ENCODE measurements at places on chromosomes 12 and 14. TPM values are rescaled to one million over a fixed set of nuclear protein-coding genes. Genes with fewer than 3 reads are reported as not detected.

DNA sequence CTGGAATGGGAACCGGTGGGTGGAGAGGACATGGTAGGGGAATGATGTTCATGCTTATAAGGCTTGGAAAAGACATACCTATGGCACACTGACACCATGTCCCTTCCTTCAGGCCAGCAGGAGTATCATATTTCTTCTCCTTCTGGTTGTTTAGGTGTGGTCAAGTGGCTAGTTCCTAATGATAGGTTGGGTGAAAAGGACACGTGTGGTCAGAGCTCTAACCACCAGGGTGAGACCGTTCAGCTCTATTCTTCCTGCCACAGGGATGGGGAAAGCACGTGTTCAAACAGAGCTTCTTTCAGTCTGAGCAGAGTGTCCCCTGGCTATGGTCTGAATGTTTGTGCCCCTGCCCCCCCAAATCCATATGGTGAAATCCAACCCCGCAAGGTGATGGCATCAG is 209.1 kb downstream of the PAX9 start:
- DNase-seq, result no peak

DNA sequence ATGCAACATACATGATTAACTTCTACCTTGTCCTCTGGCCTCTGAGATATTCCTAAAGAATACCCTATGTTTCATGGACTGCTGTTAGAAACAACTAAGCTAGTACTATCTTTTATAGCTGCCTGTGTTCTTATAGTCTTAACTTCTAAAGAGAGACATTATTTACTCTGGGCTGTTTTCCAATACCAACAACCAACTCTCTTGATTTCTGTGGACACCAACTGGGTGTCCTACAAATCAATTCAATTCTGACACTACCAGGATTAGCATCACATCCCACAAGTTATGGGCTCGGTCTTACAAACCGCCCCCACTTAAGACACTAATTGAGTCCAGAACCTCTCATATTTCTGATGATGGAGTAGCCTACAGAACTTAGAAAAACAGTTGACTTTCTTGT is 8.3 kb downstream of the XPOT start:
- no peak for DNase-seq

DNA sequence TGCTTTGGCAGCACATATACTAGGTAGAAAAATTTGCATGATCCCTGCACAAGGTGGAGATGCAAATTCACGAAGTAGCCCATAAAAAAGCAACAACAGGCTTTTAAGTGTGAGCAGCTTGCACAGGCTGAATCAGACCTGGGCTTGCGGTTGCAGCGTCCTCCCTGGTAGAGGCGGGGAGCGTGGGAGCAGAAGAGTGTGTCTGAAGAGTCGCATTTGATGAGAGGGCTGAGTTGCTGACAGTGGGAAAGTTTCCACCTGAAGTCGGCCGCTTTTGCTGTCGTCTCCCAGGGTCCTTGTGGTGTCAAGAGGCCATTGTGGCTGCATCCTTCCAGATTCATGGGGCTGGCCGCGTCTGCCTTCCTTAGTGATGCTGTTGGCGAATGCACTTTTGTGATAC is 6.2 kb downstream of the AACS start:
- no peak for DNase-seq

- DNase-seq, result peak; percentile 76
These were observed 176.7 kb upstream of the SEL1L start for GRCh38 chr14:81710232-81710845.

- DNase-seq, result no peak
These were observed 454.3 kb upstream of the LMO3 start for GRCh38 chr12:17060260-17060659.

DNA sequence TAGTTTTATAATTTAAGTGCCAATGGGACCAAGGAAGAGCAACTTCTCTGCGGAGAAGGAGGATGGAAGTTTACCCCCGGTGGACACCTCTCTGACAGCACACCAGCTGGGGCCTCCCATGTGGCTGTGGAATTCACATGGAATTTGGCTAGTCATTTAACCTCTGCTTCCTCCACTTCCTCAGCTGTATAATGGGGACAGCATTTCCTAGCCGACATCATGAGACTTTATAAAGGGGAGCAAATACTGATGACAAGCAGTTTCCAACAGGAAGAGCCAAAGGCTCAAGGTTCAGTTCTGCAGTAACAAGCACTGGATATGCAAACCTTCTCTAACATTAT is 7.5 kb downstream of the DUSP6 start:
- DNase-seq, result no peak

DNA sequence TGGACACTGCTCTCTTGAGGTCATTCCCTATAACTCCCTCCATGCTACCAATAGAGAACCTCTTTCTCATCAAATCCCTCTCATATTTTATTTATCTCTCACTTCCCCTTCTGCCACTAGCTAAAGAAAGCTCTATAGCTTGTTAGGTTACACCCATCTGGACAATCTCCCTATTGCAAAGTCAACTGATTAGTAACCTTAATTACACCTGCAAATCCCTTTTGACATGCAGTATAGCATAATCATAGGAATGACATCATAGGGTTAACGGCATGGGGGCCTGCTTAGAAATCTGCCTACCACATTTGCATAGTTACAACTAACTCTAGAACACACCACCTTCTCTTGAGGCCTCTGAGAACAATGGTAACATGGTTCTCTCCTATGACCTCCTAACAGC is 181.2 kb downstream of the EMP1 start:
- no peak for DNase-seq

DNA sequence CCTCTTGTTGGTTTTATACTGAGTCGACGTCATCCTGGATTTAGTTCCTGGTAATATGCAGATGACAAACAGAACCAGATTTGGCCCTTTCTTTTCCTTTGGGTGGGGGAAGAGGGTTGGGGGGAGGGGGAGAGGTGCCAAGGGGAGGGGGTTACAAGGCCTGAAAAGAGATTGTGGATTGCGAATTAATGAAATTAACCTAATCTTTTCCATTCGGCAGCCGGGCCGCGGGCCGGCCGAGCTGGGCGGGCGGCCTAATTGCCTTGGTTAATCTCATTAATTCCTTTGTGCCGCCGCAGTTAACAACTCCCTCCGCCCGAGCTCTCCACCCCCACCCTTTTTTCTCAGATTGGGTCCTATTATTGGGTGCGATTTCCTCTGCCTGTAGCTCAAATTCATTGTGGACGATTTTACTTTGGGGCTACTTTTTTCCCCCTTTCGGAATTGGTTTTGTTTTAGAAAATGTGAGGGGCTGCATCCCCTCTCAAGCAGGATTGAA is 387 bp upstream of the GSC start:
- no peak for DNase-seq

GRCh38 chr12:44774815-44775411 is 101.2 kb downstream of the NELL2 start:
- no peak for DNase-seq

- DNase-seq, result no peak
These were observed 65.4 kb upstream of the SAV1 start for GRCh38 chr14:50733494-50733893.

Gene LTBP2
- 10.4 TPM for polyA plus RNA-seq

Gene RPL10L
- polyA plus RNA-seq, result not detected

Gene PAN2
- polyA plus RNA-seq, result 30.0 TPM

Gene DEGS2
- polyA plus RNA-seq, result 0.17 TPM

Gene RAD9B
- polyA plus RNA-seq, result 6.3 TPM

Gene NKX2-1
- 0.09 TPM for polyA plus RNA-seq

Gene PELI2
- polyA plus RNA-seq, result 3.8 TPM

Gene KCNH3
- polyA plus RNA-seq, result 1.3 TPM

Gene PMEL
- polyA plus RNA-seq, result 1.5 TPM

Gene MGP
- 329 TPM for polyA plus RNA-seq

Gene LRRK2
- 3.7 TPM for polyA plus RNA-seq

Gene B3GNT4
- 0.44 TPM for polyA plus RNA-seq
